ENCODE measurements at places on chromosomes 2 and 18.
A peak's percentile ranks its signal among the peaks of the same experiment; 100 is the strongest.

- DNase-seq = peak; percentile 21
Measured at GRCh38 chr2:3827673-3828575, 124.5 kb downstream of the DCDC2C start.

GRCh38 chr18:62974388-62974787, 259.0 kb downstream of the PHLPP1 start:
- DNase-seq = no peak

DNA sequence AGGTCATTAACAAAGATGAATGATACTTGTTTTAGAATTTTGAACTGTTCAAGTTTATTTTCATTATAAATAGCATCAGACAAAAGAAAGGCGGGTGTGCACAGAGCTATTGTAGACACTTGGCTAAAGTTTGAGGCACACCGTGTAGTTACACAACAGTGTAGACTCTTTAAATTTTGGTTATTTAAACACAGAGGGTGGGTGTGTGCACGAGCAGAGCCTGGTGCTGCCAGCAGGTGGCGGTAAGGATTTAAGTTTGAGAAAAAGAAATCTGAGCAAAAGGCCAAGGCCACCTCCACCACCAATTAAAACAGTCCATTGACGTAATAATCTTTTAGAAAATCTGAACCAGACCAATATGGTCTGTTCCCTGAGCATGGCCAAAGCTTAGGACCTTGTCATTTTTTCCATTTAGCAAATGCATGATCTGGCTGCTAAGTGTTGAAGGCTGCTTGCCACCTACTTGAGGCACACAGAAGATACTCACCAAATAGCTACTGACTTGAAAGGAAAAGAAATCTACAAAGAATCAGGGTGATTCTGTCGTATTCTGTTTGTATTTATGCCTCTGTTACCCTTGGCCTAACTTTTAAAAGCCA, 14.3 kb downstream of the COPS7B start:
- no peak for DNase-seq

DNA sequence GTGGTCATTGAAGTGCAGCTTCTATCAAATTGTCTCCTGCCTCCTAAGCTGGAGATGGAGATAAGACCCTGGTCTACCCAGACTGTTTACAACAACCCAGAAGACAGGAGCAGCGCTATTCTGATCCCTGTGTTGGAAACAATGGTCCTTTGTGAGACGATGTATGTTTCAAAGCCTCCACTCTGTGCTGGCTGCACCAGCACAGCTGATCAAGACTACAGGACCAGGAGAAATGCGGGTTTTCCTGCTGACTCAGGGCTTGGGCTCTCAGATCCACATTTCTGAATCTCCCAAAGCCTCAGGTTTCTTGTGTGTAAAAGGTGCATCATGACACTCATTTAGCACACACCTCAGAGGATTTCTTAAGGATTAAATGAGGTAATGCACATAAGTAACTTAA, 92.0 kb downstream of the POU3F3 start:
- DNase-seq = no peak

- DNase-seq = no peak
Measured at GRCh38 chr18:43526426-43527145, 249.3 kb upstream of the SYT4 start.

- DNase-seq = no peak
Measured at GRCh38 chr2:214775971-214776370, 33.5 kb downstream of the BARD1 start.
